ENCODE measurements at places on chromosomes 16 and 17.
A peak's percentile ranks its signal among the peaks of the same experiment; 100 is the strongest.

- DNase-seq: no peak
These were observed 78.6 kb upstream of the ZNF469 start for GRCh38 chr16:88303890-88304819.

- no peak for DNase-seq
These were observed 21.1 kb upstream of the PHF12 start for GRCh38 chr17:28972437-28972836.

DNA sequence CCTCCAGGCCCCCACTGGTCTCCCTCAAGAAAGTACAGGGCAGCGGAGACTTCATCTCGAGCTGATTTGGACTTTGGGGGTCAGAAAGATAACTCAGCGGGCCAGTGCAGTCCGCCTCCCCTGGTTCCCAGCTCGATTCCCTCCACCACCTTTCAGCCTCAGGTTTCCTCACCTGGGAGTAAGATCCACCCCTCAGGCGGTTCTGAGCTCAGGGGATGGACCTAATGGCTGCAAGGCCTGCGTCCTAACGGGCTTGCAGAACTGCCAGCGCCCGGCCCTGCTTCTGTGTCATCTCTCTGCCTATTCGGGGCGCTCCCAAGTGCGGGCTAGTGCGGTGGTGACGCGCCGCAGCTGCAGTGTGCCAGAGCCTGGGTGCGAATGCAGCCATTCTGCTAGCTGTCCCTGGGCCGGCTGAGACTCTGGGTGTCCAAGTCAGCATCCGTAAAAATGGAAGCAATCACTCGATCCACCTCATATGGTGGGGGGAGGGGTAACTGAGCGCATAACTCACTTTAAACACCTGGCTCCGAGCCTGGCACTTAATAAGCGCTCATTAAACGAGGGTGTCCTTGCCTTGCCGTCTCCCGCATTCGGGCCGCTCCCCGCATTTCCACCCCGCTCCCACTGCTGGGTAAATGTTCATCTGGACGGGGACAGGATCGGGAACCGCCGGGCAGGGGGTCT lies 129.6 kb upstream of the LHX1 start:
- no peak for DNase-seq

DNA sequence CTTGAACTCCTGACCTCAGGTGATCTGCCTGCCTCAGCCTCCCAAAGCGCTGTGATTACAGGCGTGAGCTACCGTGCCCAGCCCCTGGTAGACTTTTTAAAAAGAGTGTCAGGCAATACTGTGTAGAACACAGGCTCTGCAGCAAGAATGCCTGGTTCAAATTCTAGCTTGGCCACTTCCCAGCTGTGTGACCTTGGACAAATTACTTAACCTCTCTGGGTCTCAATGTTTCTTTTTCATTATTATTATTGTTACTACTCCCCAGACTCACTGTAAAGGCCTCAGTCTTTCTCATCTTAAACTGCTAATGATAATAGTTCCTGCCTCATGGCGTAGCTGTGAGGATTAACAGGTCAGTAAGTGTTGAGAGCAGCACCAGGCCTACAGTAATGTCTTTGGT lies 114.3 kb downstream of the LITAF start:
- DNase-seq: no peak

DNA sequence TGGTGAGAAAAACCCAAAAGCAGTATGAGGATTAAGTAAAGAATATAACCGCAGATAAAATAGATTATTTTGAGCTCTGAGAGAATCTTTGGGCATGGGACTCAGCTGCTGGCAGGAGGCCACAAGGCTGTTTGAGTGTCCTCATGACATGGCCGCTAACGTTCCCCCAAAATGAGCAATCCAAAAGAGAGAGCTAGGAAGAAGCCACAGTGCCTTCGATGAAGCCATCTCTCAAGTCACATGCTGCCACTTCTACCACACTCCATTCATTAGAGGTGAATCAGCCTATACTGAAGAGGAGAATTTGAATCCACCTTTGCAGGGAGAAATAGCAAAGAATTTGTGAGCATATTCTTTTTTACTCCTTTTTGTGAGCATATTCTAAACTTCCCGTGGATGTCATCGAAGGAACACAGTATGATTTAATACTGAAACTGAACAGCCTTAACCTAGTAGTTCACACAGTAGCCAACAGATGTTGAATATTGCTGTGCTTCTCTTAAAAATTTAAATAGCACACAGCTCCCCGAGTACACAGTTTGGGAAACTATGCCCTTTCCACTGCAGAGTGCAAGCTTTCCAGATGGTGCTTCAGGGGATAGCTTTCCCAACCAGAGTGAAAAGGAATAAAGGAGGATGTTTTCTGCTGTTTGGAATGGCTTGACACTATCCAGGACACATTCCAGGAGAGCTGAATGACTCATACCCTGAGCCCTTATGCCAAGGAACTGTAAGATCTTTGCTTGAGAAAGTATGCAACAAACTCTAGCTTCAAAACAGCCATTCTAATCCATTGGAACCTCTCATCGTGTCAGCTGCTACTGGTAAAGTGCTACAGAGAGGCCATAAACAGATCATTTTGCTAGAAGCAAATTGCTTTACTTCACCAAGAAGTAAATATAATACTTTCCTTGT lies 33.9 kb downstream of the ANKFY1 start:
- DNase-seq: no peak

DNA sequence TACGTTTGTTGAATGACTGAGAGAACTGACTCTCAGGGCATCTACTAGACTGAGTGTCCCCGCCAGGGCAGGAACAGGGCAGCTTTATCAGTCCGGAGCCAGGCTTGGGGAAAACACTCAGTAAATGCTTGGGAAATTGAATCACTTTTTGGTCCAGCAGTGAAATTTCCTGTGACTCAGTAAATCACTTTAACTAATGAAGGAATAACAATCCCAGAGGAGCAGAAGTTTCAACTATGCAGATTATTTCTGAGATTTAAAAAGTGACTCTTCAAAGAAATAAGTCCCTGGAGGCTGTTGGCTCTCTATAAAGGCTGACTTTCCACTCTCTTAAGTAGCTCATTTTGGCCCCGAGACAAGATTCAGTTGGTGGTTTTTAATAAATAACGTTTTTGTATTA lies 101.8 kb downstream of the FOXL1 start:
- no peak for DNase-seq

GRCh38 chr16:85753559-85753958 lies 2.7 kb upstream of the C16orf74 start:
- DNase-seq: no peak

DNA sequence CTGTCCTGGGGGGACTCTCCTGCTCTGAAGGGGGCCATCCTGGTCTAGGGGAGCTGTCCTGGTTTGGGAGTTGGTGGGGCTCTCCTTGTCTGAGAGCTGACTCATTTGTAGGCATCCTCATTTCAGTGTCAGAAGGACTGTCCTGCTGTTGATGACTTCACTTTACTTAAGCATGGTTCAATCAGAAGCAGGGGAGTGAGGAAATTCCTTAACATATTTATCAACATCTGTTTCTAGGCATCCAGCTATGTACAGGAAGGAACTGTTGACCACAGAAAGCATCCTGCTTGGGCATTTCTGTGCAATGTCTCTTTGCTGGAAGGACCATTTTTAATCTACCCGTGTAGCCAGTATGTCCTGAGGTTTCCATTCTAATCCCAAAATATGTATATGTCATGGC lies 502.7 kb upstream of the HSBP1 start:
- no peak for DNase-seq

DNA sequence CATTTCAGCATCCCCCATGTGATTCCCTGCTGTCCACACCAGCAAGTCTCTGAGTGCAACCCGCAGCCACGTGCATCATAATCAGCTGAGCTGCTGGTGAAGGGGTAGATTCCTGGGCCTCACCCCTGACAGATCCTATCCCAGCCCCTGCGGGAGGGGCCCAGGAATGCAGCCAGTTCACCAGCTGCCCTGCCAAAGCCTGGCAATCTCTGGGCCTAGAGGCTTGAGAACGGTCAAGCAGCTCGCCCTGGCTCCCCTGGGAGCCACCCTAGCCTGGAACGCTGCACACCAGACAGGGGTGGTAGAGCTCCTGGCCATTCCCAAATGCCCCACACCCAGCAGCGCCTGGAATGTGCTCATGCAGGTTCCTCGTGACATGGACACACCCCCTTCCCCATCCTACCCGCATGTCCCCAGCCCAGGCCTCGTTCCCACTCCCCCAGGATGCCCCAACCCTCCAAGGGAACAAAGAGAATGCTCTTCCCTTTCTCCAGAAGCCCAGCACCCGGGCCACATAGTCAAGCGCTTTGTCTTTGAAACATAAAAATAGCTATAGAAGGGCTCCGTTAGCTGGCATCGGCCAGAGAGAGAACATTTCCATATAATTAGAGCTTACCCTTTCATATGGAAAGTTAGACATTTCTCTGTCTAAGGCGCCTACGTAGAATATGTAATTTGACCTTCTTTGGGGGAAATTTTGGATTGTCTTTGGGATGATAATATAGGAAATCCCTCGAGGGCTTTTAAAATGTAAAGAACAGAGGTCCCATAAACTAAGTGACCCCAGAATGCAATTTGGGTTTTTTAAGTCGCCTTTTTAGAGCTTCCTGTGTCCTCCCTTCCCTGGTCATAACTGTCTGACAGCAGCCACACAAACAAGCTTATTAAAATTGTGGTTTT lies 3.4 kb downstream of the CEP295NL start:
- DNase-seq: no peak

DNA sequence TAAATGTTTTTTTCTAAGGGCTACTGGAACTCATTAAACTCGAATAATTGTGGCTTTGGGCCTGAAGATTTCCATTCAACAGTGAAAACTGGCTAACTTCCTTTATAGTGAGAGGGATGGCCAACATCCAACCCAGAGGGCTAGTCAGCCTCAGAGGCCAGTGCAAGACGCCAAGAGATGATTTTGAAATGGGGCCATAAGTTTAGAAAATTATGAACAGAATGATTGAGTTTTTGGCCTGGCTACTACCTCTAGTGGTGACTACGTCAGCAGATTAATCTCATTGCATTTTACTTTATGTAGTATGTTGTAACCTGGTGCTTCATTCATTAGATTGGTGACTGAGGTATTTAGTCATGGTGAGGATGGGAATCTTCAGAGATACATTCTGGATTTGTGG lies 28.4 kb downstream of the HAPSTR1 start:
- no peak for DNase-seq

DNA sequence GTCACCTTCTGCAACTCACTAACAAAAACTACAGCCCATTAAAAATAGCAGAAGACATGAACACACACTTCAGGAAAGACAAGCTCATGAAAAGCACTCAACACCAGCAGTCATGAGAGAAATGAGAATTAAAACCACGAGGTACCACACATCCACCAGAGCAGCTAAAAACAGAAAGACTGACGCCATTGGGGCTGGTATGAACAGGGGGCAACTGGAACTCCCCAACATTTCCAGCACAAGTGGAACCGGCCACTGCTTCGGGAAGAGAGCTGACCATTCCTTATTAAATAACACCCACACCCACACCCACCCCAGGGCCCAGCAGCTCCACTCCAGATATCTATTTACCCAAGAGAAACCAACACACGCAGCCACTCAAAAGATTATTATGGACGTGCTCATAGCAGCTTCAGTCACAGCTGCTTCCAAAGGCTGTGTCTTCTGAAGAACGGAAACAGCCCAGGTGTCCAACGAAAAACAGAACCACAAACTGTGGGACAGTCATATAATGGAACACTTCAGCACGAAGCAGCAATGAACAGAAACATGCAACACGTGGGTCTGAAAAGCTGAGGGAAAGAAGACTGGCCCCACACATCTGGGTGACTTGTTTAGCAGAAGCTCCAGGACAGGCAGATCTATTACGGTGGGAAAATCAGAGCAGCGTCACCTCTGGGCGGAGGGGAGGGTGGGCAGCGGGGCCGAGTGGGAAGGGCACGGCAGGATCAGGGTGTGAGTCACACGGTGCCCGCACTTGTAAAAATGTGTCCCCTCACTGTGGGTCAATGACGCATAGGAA lies 41.1 kb downstream of the KLHDC4 start:
- no peak for DNase-seq

DNA sequence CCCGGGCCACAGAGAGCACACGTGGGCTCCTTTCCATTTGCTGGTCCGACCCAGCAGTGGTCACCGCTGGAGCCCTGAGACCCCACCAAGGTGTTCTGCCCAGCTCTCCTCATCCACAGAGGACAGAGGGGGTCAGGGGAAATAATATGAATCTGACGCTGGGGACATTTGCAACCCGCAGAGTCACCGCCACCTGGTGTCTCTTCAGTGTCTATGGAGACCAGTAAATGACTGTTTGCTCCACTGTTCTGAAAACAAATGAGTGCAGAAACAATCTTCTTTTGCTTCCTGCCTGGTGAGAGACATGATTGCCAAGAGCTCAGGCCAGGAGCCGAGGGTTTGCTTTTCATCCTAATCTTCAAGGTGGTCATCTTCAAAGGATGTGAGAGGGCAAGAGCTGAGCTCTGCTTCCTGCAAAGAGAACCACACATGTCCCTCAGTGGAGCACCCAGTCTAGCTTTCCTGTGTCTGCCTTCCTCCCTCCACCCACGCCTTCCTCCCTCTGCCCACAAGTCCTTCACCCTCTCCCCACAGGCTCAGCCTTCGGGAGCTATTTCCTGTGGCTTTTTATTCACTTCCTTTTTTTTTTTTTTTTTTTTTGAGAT lies 14.7 kb upstream of the KLHDC4 start:
- peak; percentile 76 for DNase-seq

DNA sequence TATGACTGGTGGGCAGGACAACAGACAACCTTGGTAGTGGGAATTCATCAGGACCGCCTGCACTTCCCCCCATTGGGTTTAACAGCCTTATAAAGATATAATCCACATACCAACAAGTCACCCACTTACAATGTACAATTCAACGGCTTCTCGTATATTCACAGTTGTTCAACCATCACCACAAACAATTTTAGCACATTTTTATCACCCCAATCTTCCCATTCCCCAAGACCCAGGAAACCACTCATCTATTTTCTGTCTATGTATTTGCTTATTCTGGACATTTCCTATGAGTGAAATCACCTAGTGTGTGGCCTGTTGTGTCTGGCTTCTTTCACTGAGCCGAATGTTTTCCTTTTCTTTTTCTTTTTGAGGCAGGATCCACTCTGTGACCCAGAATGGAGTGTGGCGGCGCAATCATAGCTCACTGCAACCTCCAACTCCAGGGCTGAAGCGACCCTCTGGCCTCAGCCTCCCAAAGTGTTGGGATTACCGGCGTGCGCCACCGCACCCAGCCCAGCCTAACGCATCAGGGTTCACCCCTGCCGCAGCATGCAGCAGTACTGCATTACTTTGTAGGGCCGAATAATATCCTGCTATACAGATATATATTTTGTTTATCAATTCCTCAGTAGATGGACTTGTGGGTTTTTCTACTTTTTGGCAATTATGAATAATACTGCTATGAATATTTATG lies 10.9 kb downstream of the ANKS3 start:
- no peak for DNase-seq

- no peak for DNase-seq
These were observed 24.8 kb downstream of the OMG start for GRCh38 chr17:31272236-31272635.

- DNase-seq: no peak
These were observed 38.0 kb downstream of the HEATR3 start for GRCh38 chr16:50103764-50104163.

Measured in T-helper 2 cell treated with Interferon-gamma antibody and Interleukin-4, amounts not matched to agents 5 μg/mL and 100 μg/mL, for 36 hours (primary cell).